T-helper 1 cell treated with Interleukin-12 subunit alpha and Interleukin-12 subunit beta and Interleukin-4 antibody, amounts not matched to agents 30 ng/mL and 1 ng/mL, for 36 hours (primary cell): ENCODE measurements at places on chromosomes 1 and 21. TPM values are rescaled to one million over a fixed set of nuclear protein-coding genes. Genes with fewer than 3 reads are reported as not detected.

SDC3 gene
- 0.17 and 0.25 TPM in 2 replicates for total RNA-seq

ZSWIM5 gene
- 0.17 and 0.42 TPM in 2 replicates for total RNA-seq

GJA5 gene
- total RNA-seq = not detected in 2 replicates

CA6 gene
- total RNA-seq = 1.9 and 2.3 TPM in 2 replicates

LRIG2 gene
- 14.4 and 15.1 TPM in 2 replicates for total RNA-seq

NCMAP gene
- not detected in 2 replicates for total RNA-seq

RAB42 gene
- not detected in 2 replicates for total RNA-seq

AADACL4 gene
- total RNA-seq = not detected in 2 replicates

FCN3 gene
- not detected in 2 replicates for total RNA-seq
